Karpas-422 (cell line): ENCODE measurements at places on chromosomes 5 and 9. TPM values are rescaled to one million over a fixed set of nuclear protein-coding genes. Genes with fewer than 3 reads are reported as not detected.
A peak's percentile ranks its signal among the peaks of the same experiment; 100 is the strongest.

The CLINT1 gene
- 49.4 and 87.7 TPM in 2 replicates for total RNA-seq

GRCh38 chr5:176778921-176779465 is 31.4 kb upstream of the UNC5A start:
- no peak for DNase-seq

The GLDC gene
- total RNA-seq, result not detected in 2 replicates

GRCh38 chr5:132790201-132790865 is 13.3 kb upstream of the SEPTIN8 start:
- DNase-seq, result no peak

GRCh38 chr9:26650325-26650724 is 242.3 kb downstream of the CAAP1 start:
- DNase-seq, result no peak

DNA sequence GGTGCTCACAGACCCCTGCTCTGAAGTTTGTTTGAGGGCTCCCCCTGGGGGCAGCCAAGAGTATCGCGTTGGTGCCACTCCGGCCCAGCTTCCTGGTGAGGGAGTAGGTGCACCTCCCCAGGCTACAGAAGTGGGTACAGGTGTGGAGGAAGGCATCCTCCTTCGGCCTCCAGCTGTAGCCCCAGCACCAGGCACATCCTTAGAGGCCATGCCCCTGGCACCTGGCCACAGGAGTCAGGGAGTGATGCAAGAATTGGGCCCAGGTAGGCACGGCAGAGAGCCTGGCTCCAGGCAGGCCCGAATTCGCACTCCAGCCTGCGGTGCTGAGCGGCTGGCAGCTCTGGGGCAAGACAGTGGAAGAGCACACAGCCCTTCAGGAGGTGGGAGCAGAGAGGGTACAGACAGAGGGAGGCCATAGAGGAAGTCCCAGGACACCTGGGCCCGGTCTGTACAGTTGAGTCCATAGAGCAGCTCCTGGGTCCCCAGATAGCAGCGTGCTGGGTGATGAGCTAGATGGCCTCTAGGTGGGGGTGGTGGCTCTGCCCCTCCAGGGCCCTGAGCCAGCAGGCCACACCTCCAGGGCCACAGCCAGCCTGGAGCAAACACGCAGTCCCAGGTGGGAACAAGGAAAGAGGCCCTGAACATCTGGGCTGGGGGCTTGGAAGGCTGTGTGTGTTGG is 2.4 kb downstream of the SAPCD2 start:
- DNase-seq, result peak; percentile 96

The IQGAP2 gene
- not detected in 2 replicates for total RNA-seq

DNA sequence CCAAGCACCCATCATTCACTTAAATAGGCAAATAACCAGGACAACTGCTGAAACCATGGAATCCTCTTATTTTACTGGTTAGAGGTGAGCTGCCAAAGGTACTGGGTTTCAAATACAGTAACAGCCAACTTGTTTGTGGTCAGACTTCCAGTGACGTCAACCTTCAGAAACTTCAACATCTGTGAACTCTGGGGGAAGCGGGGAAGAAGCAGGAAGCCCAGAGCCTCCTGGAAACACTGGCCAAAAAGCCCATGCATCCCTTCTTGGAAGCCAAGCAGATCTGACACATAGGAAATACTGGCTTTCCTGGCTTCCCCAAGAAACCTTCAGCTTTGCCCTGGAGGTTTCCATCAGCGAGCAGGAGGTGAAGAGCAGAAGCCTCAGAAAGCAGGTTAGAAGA is 4.9 kb upstream of the FRRS1L start:
- no peak for DNase-seq

DNA sequence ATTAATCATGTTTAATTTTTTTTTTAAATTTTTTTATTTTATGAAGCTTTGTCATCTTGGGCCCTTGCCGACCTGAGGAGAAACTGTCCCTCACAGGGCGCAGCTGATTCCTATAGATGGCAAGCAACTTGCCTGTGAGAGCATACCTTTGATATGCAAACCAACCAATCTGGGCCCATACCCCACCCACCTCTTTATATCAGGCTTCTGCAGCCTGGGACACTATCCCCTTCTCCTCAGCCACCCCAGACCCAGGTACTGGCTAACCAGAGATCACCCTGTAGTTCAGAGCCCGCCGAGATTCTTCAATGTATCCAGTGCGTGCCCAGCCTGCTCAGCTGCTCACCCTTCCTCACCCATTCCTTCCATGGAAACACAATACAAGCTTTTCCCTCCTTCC is 18.7 kb upstream of the AGGF1 start:
- DNase-seq, result no peak

DNA sequence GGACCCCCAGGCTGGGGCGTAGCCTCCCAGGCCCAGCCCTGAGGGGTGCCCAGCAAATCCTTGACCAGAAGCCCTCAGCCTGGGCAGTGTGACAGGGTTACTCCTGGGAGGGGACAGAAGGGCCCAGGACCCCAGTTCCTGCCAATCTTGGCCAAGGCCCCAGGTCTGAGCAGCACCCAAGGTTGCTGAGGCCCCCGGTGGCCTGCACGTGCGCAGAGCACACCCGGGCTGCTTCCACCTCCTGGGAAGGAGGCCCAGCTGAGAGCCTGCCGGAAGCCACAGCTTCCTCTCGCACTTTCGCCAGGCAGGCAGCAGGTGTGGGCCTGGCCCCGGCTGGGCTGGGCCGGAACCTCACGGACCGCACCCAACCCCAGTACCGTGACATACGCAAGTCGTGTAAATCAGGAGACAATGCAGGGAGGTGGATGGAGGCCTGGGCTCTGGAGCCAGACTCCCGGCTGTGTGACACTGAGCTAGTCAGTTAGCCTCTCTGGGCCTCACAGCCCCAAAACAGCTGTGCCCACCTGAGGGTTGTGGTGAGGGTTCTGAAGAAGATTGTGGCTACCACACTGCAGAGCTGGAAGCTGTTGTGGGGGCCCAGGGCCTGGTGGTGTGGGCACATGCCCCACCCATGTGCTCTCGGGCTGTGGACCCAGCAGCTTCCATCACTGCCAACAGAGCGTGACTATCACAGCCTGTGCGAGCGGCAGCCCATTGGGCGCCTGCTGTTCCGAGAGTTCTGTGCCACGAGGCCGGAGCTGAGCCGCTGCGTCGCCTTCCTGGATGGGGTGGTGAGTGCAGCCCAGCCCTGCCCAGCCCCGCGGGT is 5.1 kb downstream of the GRK6 start:
- DNase-seq, result peak; percentile 80

The SPATA31A3 gene
- not detected in 2 replicates for total RNA-seq

- no peak for DNase-seq
These were observed 189.5 kb downstream of the TMEM38B start for GRCh38 chr9:105883847-105884246.

DNA sequence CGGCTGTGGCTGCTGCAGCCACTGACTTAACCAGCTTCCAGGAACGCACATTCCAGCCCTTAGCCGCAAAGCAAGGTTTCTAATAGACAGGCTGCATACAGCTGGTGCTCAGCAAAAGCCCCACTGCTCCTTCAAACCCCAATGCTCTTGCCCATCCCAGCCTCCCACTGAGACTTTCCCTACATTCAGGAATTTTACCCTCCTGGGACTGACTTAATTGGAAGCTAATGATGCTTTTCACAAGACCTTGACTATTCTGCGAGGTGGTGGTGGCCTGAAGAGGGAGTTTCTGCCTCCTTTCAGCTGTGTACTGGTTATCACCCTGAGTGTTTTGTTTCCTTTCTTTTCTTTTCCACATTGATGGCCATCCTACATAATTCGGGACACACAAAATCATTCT is 164.9 kb upstream of the IRX1 start:
- DNase-seq, result no peak

GRCh38 chr9:132820169-132820944 is 57.7 kb downstream of the AK8 start:
- DNase-seq, result no peak

The RRAGA gene
- total RNA-seq, result 23.8 and 32.0 TPM in 2 replicates

The PHF19 gene
- 34.8 and 76.9 TPM in 2 replicates for total RNA-seq

- DNase-seq, result no peak
These were observed 219.0 kb downstream of the SREK1 start for GRCh38 chr5:66363097-66363496.

- no peak for DNase-seq
These were observed 46.6 kb downstream of the RAB3C start for GRCh38 chr5:58629271-58630159.

- DNase-seq, result no peak
These were observed 54.1 kb upstream of the CHD1 start for GRCh38 chr5:98982880-98983279.

DNA sequence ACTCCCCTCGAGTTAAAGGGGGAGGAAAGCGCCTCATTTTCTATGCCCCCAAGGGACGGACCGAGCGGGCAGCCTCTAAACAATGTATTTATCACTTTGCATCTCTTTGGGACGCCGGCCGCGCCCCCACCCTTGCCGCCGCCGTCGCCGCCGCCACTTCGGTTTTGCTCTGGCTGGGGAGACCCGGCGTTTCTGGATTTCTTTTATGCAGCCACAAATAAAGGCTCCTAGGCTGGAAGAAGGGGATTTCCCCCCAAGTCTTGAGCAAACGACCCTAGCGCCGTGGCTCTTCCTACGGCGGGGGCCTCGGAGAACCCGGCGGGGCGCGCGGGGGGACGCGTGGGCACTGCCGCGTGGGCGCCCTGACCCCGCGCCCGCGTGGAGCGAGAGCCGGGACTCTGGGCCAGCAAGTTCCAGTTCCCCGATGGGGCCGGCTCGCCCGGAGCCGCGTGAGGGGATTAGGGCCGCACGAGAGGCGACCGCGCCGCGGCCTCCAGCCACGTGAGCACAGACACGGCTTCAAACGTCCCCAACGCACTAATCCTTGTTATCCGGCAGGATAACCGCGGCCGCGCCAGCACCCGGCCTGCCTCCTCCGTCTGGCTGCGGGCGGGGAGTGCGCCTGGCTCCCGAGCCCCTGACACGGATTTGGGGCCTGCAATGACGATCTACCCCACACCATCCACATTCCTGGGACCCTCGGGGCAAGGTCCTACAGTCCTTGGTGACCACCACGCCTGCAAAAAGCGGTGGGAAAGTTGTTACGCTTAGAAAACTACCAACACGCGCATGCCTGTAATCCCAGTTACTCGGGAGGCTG is 7.9 kb upstream of the NEUROG1 start:
- no peak for DNase-seq

DNA sequence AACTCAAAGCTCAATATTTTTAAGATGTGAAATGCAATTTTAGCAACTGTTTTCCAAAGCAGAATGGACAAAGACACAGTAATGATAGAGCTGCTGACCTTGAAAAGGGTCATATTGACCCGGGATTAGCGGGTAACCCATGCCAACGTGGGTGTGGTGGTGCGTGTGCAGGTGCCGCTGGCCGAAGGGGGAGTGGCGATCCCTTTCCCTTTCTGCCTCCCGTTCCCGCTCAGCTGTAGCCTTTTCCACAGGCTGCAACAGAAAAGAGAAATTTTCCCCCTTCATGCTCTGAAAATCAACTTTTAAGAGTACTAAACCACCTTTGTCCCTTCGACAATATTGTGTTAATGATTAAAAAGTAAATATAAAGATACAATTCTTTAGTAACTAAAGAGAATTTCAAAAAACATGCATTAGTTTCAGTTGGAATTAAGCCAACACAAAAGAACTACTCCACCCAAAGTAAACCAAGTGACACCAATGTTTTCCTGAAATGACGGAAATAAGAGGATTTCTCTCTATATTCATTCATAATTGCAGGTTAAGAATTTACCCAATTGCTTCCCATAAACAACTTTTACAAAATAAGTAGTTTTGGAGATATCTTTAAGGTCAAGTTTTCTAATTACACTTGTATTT is 105.2 kb downstream of the ZNF608 start:
- DNase-seq, result no peak

DNA sequence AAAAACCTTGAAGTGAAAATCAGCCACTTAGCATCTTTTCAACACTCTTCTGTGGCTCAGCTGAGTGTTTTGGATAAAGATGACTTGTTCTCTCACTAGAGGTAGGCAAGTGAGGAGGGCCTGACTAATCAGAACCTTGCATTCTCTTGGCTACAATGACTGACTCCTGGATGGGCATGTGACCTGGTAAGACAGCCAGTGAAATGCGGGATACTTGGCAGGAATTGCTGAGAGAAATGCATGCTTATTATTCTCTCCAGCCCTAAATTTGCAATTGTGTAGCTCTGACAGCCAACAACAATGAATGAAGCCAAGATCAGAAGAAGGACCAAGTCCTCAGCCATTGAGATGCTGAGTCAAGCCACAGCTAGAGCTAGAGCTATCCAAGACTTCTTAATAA is 490.5 kb upstream of the ZNF608 start:
- DNase-seq, result no peak

The OGN gene
- 3.3 and 16.4 TPM in 2 replicates for total RNA-seq

GRCh38 chr9:98594546-98595160 is 114.1 kb downstream of the GABBR2 start:
- DNase-seq, result no peak

- DNase-seq, result peak; percentile 91
These were observed 27.3 kb downstream of the ANP32B start for GRCh38 chr9:98010445-98010844.

DNA sequence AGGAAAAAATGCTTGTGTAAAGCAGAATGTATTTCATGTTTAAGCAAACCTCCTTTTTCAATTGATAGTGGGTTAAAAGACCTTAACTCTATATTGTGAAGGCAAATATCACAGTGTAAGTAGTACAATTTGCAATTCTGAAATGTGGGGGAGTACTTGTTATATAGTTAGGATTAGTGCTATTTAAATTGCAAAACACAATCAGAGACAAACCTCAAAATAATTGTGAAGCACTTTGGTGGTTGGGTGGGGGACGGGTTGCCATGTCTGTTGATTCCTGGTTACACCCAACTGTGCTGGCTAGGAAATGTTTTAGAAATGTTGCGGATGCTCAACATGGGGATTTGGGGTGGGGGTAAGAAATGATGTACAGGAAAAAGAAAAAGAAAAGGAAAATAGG is 37.4 kb downstream of the EGFLAM start:
- no peak for DNase-seq

DNA sequence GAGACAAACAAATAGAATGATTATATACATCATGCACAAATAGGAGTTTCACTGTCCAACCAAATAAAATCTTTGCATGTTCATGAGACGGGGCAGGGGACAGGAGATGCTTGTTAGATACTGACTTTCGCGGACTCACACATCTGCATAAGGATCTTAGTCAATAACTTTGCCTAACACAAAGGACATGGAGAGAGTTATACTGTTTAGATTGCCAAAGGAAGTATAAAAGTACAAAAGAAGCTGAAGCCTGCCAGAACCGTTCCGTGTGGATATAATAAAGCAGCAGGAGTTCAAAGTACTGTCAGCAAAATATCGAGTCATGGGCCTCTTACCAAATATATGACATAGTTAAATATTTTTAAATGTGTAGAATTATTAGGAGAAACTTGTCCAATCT is 1148.4 kb downstream of the EFNA5 start:
- no peak for DNase-seq

The CDH9 gene
- not detected in 2 replicates for total RNA-seq

The CDO1 gene
- total RNA-seq, result not detected in 2 replicates

- DNase-seq, result peak; percentile 16
These were observed 27.6 kb upstream of the ABLIM3 start for GRCh38 chr5:149113669-149114068.

The RABGAP1 gene
- 46.0 and 85.1 TPM in 2 replicates for total RNA-seq

GRCh38 chr5:15452781-15453180 is 47.2 kb upstream of the FBXL7 start:
- DNase-seq, result no peak

- no peak for DNase-seq
These were observed 154.6 kb downstream of the COL23A1 start for GRCh38 chr5:178435321-178436238.

The RORB gene
- total RNA-seq, result 0.79 and 1.1 TPM in 2 replicates

The FAF2 gene
- 22.9 and 37.5 TPM in 2 replicates for total RNA-seq

The C9orf50 gene
- total RNA-seq, result not detected in 2 replicates

The SPATA6L gene
- total RNA-seq, result 0.22 and 0.69 TPM in 2 replicates

- no peak for DNase-seq
These were observed 1672.9 kb upstream of the WWC1 start for GRCh38 chr5:166618526-166618925.

GRCh38 chr5:151214614-151215545 is 9.0 kb downstream of the CCDC69 start:
- DNase-seq, result peak; percentile 98

The CCDC112 gene
- 8.0 and 13.0 TPM in 2 replicates for total RNA-seq
